Osteoblast (primary cell): ENCODE measurements at places on chromosomes 5 and 9. TPM values are rescaled to one million over a fixed set of nuclear protein-coding genes. Genes with fewer than 3 reads are reported as not detected.

DNA sequence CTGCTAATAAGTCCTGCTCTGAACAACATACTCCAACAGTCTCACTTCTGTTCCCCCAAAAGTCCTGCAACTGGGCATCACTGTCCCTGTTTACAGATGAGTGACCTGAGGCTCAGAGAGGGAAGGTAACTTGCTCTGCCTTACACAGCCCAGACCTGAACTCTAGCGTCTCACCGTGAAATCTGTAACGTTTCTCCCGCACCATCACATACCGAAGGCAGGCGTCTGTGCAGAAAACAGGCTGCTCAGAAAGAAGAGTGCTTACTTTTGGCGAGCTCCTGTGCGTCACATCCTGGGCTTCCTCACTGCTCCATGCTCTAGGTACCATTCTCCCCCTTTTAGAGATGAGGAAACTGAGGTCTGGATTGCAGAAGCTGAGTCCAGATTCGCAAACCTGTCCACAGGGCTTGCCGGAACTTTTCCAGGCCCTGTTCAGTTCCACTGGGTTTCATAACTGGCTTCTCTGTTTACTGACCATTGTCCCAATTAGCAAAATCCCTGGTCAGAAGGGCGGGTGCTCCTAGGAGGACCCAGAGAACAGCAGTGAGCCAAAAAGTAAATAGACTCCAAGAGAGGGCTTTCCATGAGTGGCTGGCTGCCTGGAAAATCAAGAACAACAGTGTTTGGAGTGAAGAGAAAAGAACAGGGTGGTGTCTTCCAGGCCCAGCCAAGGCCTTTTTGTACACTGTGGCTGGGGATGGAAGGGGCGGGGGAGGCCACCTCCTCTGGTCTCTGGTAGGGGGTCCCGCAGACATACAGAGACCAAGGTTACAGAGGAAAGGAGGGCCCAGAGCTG lies 27.1 kb downstream of the GSN start:
- H3K27ac ChIP-seq: no peak overlapping the region
- no peak overlapping the region for H3K4me3 ChIP-seq
- DNase-seq: no peak
- peaks cover 16% of the 10 kb centered on the region for H3K4me1 ChIP-seq
- H3K27me3 ChIP-seq: no peaks in the 10 kb centered on the region
- peaks cover 23% of the 10 kb centered on the region for H3K36me3 ChIP-seq

- H3K27ac ChIP-seq: no peak overlapping the region
- H3K27me3 ChIP-seq: peaks cover 28% of the 10 kb centered on the region
- no peaks in the 10 kb centered on the region for H3K4me1 ChIP-seq
- no peaks in the 10 kb centered on the region for H3K36me3 ChIP-seq
- DNase-seq: no peak
These were observed 1.3 kb upstream of the IQGAP2 start for GRCh38 chr5:76401801-76402250.

DNA sequence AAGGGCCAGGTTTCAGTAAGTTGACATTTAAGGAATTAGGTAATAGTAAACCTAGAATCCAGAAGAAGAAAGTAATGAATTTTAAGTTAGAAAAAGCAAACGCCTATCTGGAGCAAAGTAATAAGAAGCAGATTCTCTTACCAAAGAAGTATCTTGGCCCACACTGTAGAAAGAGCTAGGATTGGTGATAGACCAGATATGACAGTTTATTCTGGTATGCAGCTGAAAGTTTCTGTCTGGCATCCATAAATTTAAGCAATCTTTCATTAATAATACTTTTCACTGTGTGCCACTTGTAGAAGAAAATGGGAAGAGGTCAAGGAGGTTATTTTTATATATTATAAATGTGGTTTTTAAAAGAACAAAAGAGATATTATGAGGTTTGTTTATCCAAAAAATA lies 3.0 kb downstream of the RECK start:
- no peaks in the 10 kb centered on the region for H3K36me3 ChIP-seq
- H3K4me3 ChIP-seq: peak overlapping the region; percentile 94
- H3K4me1 ChIP-seq: peaks cover 40% of the 10 kb centered on the region
- no peaks in the 10 kb centered on the region for H3K27me3 ChIP-seq
- DNase-seq: peak; percentile 81

DNA sequence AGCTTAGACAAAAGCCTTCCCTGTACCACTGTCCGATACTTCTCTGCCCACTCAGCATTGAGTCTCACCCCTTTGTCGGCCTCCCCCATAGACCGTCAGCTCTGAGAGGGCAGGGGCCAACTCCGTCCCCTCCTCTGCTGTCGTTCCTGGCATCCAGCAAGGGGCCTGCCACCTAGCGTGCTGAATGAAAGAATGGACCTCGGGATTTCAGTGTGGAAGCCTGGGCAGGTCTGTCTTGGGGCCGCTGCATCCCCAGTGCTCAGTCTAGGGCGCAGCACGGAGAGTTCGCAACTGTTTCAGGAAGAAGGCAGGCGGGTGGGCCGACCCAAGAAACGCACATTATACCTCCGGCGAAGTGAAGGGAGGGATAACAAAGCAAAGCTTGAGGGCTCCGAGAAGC lies 1.5 kb upstream of the TOR1B start:
- peaks cover 7% of the 10 kb centered on the region for H3K4me1 ChIP-seq
- H3K36me3 ChIP-seq: peaks cover 8% of the 10 kb centered on the region
- no peaks in the 10 kb centered on the region for H3K27me3 ChIP-seq
- DNase-seq: no peak
- no peak overlapping the region for H3K4me3 ChIP-seq
- no peak overlapping the region for H3K27ac ChIP-seq

DNA sequence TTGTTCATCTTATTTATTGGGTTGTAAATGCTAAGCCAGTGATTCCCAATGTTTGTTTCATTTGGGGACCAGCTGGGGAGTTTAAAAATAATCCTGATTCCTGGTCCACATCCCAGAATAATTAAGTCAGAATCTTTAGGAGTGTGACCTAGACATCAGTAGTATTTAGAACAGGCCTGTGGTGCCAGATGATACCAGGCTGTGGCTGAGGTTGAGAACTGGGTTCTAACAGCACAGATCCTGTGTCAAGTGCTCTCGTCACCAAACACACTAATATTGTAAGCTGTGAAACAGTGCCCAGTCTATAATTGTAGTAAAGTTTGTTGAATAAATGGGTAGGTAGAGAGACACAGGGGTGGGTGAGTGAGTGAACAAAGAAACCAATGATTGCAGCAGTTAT lies 172.1 kb upstream of the PPP1R2B start:
- H3K27me3 ChIP-seq: no peaks in the 10 kb centered on the region
- H3K36me3 ChIP-seq: no peaks in the 10 kb centered on the region
- H3K4me1 ChIP-seq: no peaks in the 10 kb centered on the region
- no peak overlapping the region for H3K27ac ChIP-seq

GRCh38 chr9:98738741-98739140 lies 30.0 kb upstream of the GABBR2 start:
- peaks cover 7% of the 10 kb centered on the region for H3K4me1 ChIP-seq
- no peak overlapping the region for H3K27ac ChIP-seq

DNA sequence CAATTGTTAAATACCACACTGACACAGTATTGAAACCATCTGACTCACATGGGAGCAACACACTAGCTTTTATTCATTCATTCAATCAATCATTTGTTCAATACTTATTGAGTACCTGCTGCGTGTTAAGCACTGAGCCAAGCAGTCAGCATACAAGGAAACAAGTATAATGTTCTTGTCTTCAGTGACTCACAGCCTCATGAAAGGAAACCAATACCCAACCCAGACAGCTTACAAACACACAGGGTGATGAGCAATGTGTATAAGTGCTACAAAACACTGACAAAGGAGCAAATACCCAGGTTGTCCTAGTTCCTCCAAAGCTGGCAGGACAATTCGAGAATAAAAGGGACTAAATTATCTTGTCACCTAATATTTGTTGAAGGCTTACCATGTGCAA lies 67.6 kb upstream of the RASEF start:
- H3K36me3 ChIP-seq: no peaks in the 10 kb centered on the region

GRCh38 chr5:43227655-43228054 lies 35.6 kb downstream of the NIM1K start:
- H3K36me3 ChIP-seq: no peaks in the 10 kb centered on the region
- H3K4me1 ChIP-seq: no peaks in the 10 kb centered on the region

GRCh38 chr5:177490311-177490991 lies 7.0 kb downstream of the PDLIM7 start:
- H3K27me3 ChIP-seq: no peaks in the 10 kb centered on the region
- no peak overlapping the region for H3K27ac ChIP-seq
- H3K4me3 ChIP-seq: no peak overlapping the region
- peak; percentile 82 for DNase-seq
- H3K4me1 ChIP-seq: peaks cover 33% of the 10 kb centered on the region
- H3K36me3 ChIP-seq: peaks cover 87% of the 10 kb centered on the region

GRCh38 chr5:7585807-7586206 lies 189.9 kb downstream of the ADCY2 start:
- H3K4me1 ChIP-seq: no peaks in the 10 kb centered on the region
- no peak for DNase-seq
- no peaks in the 10 kb centered on the region for H3K27me3 ChIP-seq
- H3K36me3 ChIP-seq: no peaks in the 10 kb centered on the region

- no peak overlapping the region for H3K4me3 ChIP-seq
- no peak overlapping the region for H3K27ac ChIP-seq
- H3K4me1 ChIP-seq: no peaks in the 10 kb centered on the region
- H3K27me3 ChIP-seq: no peaks in the 10 kb centered on the region
- H3K36me3 ChIP-seq: no peaks in the 10 kb centered on the region
These were observed 150.8 kb upstream of the PHYKPL start for GRCh38 chr5:178383301-178383918.

- H3K36me3 ChIP-seq: no peaks in the 10 kb centered on the region
- no peaks in the 10 kb centered on the region for H3K27me3 ChIP-seq
- DNase-seq: no peak
- H3K4me1 ChIP-seq: no peaks in the 10 kb centered on the region
- no peak overlapping the region for H3K4me3 ChIP-seq
These were observed 60.6 kb upstream of the EMB start for GRCh38 chr5:50501491-50502228.

GRCh38 chr9:78004478-78005229 lies 27.0 kb downstream of the GNAQ start:
- H3K27ac ChIP-seq: no peak overlapping the region
- H3K27me3 ChIP-seq: no peaks in the 10 kb centered on the region
- DNase-seq: no peak
- no peaks in the 10 kb centered on the region for H3K36me3 ChIP-seq
- H3K4me3 ChIP-seq: no peak overlapping the region

- no peak for DNase-seq
- H3K36me3 ChIP-seq: no peaks in the 10 kb centered on the region
- H3K4me1 ChIP-seq: no peaks in the 10 kb centered on the region
- peaks cover 4% of the 10 kb centered on the region for H3K27me3 ChIP-seq
These were observed 89.1 kb downstream of the ACTL7B start for GRCh38 chr9:108766626-108767161.

- H3K36me3 ChIP-seq: no peaks in the 10 kb centered on the region
- DNase-seq: peak; percentile 81
- H3K4me1 ChIP-seq: no peaks in the 10 kb centered on the region
- H3K27ac ChIP-seq: no peak overlapping the region
- H3K4me3 ChIP-seq: no peak overlapping the region
These were observed 11.2 kb upstream of the OLFM1 start for GRCh38 chr9:135076143-135076875.

DNA sequence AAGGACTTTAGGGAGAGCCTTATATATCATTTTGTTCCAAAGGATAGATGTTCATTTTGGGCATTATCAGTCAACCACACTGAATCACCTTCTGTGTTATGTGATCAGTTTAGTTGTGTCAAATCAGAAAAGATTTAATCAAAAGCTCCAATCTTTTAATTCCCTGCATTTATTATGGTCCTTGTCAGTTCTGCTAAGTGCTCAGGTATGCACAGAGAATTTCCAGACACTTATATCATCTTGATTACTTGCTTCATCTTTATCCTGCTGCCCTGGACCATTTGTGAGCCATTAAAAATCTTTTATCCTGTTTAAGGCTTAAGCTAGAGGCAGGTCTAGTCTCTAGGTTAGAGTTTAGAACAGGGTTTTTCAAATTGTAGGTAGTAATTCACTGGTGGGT lies 179.1 kb downstream of the CWC27 start:
- H3K4me3 ChIP-seq: no peak overlapping the region
- no peaks in the 10 kb centered on the region for H3K27me3 ChIP-seq
- H3K36me3 ChIP-seq: no peaks in the 10 kb centered on the region
- H3K4me1 ChIP-seq: peaks cover 3% of the 10 kb centered on the region
- H3K27ac ChIP-seq: no peak overlapping the region

- no peak overlapping the region for H3K27ac ChIP-seq
- peaks cover 4% of the 10 kb centered on the region for H3K36me3 ChIP-seq
- H3K4me1 ChIP-seq: no peaks in the 10 kb centered on the region
- no peak overlapping the region for H3K4me3 ChIP-seq
- no peak for DNase-seq
These were observed 29.5 kb downstream of the TPPP start for GRCh38 chr5:663436-664342.

DNA sequence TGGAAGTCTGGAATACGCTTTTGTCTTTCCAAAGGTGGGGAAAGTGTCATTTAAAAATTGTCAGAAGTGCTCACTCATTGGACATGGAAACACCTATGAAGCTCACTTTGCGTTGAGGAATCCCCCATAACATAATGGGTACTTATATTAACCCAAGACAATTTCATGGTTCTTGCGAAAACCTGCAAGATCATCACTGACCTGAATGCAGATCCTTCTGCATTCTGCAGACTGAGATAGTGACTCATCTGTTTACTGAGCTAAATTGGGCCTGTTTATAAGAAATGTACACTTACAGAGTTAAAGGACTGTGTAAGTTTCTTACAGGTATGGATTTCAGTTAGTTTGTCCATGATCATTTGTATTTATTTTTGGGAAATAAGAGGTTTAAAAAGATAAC lies 153.0 kb downstream of the HMHB1 start:
- H3K27ac ChIP-seq: no peak overlapping the region
- H3K36me3 ChIP-seq: no peaks in the 10 kb centered on the region
- H3K4me1 ChIP-seq: peaks cover 10% of the 10 kb centered on the region
- H3K4me3 ChIP-seq: no peak overlapping the region
- DNase-seq: no peak

DNA sequence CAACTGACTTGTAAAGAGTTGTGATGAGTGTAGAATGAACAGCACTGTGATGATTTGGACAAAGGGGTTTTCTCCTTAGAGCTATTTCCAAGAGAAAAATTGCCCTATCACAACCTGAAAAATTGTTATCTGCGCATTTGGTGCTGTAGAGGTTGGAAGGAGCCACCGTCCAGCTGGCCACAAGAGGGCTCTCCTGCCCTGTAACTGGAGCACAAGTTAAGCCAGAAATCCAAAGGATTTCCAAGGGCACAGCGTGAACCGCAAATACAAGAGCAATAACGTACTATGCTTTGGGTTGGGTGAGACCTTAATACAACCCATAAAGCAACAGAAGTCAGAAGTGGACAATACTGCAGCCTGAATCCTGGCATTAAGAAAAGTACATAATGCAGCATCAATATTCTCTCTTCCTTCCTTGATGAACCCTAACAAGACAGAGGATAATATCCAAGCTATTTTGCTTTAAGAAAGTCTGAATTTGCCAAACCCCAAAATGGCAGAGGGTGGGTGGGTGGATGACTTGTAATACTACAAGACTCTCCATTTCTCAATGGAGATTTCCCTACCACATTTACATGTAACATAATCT lies 56.8 kb upstream of the SMIM32 start:
- no peak overlapping the region for H3K27ac ChIP-seq
- no peaks in the 10 kb centered on the region for H3K4me1 ChIP-seq
- peak; percentile 73 for DNase-seq
- H3K4me3 ChIP-seq: no peak overlapping the region

Gene FBP2
- not detected in 2 replicates for total RNA-seq

Gene PTPN3
- 2.9 TPM in 2 replicates for total RNA-seq

Gene SH3TC2
- total RNA-seq: 0.59 and 0.72 TPM in 2 replicates

Gene CTSL
- 384 and 396 TPM in 2 replicates for total RNA-seq

Gene IFNA21
- not detected in 2 replicates for total RNA-seq

Gene PCDH12
- under 0.01 TPM in 1 of 2 replicates, not detected in the other for total RNA-seq
